Testis (tissue), 5 donors: ENCODE measurements at places on chromosomes 2 and 18.

DNA sequence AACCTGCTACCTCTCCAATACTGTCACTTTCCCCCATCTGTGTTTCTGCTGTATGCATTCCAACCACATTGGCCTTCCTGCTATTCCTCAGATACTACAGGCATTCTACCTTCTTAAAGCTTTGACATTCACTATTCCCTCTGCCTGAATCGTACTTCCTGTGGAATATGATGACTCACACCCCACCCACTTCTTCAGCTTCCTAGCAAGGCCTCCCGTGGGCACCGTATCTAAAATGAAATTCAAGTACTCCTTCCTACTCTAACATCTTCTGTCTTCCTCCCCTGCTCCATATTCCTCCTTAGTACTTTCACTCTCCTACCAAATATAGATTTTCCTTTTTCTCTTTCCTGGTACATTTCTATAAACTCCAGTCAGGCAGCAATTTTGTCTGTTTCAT lies 710.4 kb downstream of the RNF144A start:
- DNase-seq, result no peak

- no peak for DNase-seq
Measured at GRCh38 chr2:233901367-233901766, 15.8 kb upstream of the TRPM8 start.

GRCh38 chr2:72263776-72264060 lies 116.1 kb upstream of the CYP26B1 start:
- DNase-seq, result no peak

DNA sequence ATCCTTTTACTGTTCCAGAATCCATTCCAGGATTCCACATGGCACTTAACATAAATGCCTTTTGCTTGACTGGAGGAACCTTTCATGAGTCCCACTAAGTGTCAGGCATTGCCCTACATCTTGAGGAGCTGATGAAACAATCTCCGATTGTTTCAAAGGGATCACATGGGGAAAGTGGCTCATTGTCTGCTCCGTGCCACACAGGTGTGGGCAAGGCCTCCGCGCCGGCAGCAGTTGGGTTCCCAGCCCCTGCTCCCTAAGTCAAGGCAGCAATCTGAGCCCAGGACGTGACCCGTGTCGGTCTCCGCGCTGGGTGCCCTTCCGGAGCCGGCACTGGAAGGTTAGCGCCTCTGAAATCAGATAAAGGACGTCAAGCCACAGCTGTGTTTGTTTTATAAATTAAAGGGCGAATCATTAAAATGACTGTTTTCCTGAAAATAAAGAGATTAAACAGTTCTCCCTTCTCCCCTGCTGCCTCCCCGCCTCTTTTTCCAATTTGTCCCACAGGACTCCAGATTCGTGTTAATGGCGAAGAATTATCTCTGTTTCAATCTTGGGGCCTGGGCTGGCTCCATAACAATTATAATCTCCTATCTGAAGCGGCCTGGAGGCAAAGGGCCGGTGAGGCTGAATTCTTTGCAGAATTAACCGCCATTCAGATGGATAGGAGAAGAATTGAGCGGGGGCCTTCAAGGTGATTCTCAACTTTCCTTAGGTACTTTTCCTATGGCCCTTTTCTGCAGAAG lies 84.3 kb upstream of the FZD7 start:
- no peak for DNase-seq

DNA sequence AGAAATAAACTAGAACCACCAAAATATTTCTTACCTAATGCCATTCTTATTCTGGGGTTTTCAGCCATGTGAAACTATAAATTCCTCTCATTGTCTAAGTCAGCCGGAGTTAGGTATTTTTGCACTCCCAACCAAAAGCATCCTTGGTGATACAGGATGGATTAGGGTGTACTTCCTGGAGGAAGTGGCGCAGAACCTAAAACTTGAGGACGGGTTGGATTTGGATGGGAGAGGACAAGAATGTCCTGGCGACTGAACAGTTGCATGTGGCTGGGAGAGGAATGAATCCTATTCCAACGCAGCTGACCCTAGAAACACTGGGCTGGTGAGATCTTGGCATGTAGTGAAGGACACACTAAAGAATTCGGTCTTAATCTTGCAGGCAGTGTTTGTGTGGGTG lies 58.5 kb downstream of the E2F6 start:
- no peak for DNase-seq

- DNase-seq, result no peak
Measured at GRCh38 chr2:68548396-68548795, 81.0 kb downstream of the APLF start.

DNA sequence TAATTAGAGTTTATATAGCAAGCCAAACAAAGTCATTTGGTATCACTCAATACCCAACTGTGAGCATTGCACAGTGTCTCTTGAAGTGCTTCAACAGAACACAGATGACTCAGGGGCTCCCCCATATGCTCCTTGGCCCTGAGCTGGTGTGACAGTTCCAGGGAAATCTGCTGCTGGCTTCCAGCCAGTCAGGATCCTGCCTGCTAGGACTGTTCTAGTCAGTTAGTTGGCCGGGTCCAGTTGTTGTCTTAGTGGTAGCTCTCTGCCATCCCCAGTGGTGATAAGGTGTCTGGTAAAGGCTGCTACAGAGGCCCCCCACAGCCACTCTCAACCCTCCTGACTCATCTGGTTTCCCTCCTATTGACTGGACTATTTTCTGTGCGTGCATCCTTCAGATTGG lies 100.3 kb downstream of the IRS1 start:
- DNase-seq, result peak; percentile 48

- no peak for DNase-seq
Measured at GRCh38 chr2:71951718-71952404, 195.8 kb downstream of the CYP26B1 start.

DNA sequence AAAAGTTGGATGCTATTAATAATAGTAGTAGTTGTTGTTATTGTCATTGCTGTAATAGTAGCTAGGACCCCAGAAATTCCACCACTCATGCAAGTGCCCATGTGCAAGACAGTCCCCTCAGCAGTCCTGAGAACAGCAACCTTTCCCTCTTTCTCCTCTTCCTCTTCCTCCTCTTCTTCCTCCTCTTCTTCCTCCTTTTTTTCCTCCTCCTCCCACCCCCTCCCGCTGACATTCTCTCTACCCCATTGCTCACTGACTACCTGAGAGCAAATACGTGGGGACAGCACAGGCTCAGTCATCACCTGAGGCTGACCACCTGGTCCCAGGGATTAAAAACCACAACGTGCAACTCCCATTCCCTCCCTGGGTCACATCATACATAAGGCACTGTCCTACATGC lies 41.8 kb downstream of the SMAD7 start:
- DNase-seq, result no peak

- DNase-seq, result no peak
Measured at GRCh38 chr2:84946204-84947009, 24.6 kb upstream of the KCMF1 start.

DNA sequence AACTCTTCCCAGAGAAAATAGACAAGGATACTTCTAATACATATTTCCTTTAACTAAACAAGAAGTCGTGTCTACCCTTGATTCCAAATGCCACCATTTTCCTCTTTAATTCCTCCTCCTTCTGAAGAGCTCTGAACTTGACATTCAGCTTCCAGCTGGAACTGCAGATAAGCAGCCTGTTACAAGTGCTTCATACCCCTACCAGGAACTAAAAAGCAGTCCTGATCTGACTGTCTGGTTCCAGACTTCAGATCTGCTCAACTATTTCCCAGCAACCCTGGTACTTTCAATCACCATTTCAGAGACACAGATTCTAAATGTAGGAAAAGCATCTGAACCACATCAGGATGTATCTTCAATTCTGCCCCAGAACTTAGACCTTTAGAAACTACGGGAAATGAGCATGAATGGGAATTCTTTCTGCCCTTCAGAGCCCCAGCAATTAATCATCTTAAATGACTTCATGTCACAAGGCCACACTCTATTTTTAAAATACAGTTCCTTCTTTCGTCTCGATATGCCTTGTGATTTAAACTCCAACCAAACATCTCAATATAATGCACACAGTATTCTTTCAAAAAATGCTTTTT lies 159.5 kb downstream of the L3MBTL4 start:
- DNase-seq, result no peak

DNA sequence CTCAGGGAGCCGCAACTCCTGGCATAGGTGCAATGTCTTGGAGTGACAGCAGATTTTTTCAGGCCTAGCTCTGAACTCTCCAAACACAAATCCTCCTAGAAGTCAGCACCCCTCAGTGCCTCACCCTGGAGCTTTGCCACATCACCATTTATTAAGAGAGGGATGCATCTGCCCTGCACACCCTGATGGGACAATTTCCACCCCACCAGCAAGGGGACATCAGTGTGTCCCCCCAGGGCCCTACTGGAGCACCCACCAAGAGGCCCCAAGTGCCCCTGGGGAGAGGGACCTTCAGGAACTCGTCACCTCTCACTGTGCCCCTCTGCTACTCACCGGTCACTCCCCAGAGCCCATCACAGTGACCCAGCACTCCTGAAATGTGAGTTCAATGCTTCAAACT lies 144.7 kb downstream of the NDUFA10 start:
- peak; percentile 4 for DNase-seq

- DNase-seq, result no peak
Measured at GRCh38 chr2:18516112-18516511, 44.3 kb downstream of the RDH14 start.

- DNase-seq, result no peak
Measured at GRCh38 chr2:72669121-72669520, 156.7 kb downstream of the EXOC6B start.

GRCh38 chr2:109427661-109428091 lies 186.1 kb downstream of the SEPTIN10 start:
- DNase-seq, result no peak

DNA sequence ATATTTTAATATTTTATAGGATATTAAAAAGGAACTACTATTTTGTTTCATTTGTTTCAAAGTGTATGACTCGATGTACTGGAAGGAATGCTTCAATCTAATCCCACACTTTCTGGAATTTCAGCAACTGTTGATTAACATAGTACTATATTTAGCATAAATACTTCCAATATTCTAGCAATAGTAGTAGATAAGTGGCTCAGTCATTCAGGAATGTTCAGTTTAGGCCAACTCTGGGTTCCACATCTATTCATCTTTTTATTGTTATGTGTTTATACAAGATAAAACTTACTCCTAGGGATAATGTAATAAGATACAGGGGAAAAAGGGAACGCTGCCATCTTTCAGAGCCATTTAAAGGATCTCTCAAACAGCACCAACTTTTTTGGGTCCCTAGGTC lies 22.3 kb upstream of the ORC2 start:
- no peak for DNase-seq

DNA sequence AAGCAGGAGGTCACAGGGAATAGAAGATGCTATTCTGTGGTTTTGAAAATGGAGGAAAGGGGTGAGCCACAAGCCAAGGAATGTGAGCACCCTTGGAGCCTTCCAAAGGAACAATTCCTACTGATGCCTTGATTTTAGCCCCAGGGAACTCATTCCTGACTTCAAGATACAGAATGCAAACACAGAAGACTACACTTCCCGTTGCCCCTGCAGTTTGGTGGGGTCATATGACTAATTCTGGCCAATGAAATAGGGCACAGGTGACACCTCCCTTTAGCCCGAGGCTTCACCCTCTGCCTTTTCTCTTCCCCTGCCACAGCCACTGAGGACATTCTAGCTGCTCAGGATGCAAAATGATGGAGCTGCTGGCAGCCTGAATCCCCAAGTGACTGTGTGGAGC lies 126.1 kb downstream of the INHBB start:
- no peak for DNase-seq

GRCh38 chr2:200397785-200398184 lies 91.3 kb downstream of the SPATS2L start:
- DNase-seq, result no peak

GRCh38 chr2:165044505-165045303 lies 89.4 kb upstream of the SLC38A11 start:
- DNase-seq, result no peak

- no peak for DNase-seq
Measured at GRCh38 chr18:3885209-3885792, 435.3 kb downstream of the TGIF1 start.

DNA sequence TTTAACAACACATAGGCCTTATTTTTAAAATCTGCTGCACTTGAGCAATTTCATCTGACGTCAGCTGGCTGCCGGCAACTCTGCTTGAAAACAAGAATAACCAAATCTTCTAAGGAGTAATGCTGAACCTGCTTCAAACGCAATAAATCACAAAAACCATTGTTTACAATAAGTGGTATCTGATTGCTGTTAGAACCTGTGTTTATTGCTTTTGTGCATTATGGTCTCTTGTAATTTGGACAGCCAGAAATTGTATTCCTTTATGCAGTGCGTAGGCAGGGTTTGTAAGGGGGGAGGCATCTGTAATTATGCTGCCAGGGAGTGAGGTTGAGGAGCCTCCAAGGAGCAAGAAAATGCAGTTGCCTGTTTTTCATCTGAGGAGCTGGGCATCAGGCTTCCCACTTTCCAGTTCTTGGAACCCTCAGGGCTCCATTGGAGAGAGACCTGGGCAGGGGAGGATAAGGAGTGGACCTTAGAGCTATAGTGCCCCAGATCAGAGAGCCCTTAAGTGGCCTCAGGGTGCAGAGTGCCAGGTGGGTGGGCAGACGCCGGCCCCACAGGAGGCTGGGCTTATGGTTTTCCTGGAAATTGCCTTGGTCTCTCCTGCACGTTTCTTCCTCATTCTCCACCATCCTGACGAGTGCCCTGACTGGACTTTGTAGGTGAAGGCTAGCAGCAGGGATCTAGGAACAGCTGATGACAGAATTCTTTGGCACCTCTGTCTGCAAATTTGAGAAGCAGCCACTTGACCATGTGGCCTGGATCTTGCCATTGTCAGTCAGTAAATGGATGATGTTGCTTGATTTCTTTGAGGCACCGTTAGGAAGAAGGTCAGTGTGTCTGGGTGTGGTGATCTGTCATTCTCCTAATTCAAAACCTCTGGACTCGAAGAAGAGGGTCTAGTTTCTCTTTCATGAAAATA lies 129.2 kb downstream of the KLHL29 start:
- DNase-seq, result no peak

GRCh38 chr2:85713836-85714235 lies 19.7 kb downstream of the GNLY start:
- DNase-seq, result no peak

GRCh38 chr18:45197526-45197970 lies 417.7 kb upstream of the SLC14A2 start:
- no peak for DNase-seq

- no peak for DNase-seq
Measured at GRCh38 chr2:20612925-20613916, 37.7 kb downstream of the HS1BP3 start.

GRCh38 chr18:6009756-6010155 lies 114.4 kb upstream of the TMEM200C start:
- DNase-seq, result no peak

GRCh38 chr2:131045286-131046027 lies 47.8 kb downstream of the FAM168B start:
- no peak for DNase-seq

- peak; percentile 31 for DNase-seq
Measured at GRCh38 chr2:40165509-40165844, 286.4 kb downstream of the SLC8A1 start.

DNA sequence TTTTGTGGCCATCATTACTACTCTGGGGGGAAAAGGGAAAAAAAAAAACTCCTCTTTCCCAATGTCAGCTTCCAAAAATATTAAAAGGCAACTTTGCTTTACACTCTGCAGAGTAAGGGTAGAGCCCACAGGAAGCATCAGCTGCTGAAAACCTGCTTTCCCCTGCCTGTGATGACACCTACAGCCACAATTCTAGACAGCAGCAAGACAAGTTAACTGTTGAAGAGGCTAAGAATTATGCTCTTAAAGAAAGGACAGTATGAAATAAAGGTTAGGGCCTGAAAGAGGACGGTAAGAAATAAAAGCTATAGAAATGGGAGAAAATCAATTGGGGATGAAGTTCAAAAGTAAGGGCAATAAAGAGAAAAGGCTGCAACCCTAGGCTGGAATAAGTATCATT lies 3.0 kb downstream of the PDE11A start:
- DNase-seq, result no peak
